Renal cortex interstitium (tissue), 15 donors: ENCODE measurements at places on chromosomes 13 and 19.

DNA sequence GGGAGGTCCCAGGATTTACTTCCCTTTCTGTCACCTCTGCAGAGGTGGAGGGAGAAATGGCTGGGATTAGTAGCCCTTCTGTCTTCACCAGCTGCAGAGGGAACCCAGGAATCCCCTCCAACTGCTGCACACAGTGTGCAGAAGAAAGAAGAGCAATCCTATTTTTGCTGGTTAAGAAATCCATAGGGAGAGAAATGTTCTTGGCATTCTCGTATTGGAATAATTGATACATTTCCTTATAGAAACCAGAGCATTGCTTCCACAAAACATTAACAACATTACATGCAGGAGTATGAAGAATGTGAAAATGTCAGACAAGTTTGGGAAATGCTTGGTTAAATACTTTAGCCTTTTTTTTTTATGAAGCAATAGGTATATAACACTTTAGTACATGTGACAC, 48.3 kb upstream of the KLF12 start:
- no peak for DNase-seq

DNA sequence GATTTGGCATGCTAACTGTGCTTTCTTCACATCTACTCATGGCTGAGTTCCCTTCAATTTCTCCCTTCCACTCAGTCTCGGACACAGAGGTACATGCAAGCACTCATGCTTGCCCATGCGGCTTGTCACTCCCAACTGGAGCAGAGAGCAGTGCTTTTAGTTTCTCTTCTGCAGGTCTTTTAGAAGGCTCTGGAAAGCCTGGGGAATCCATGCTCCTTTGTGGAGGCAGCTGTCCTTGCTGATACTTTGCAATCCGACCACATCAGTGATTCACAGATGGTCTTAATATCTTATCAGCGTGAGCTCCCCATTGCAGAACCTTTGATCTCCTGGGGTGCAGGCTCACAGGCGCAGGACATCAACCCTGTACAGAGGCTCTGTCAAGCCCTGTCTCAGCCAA, 203.9 kb downstream of the COL4A1 start:
- DNase-seq = no peak

DNA sequence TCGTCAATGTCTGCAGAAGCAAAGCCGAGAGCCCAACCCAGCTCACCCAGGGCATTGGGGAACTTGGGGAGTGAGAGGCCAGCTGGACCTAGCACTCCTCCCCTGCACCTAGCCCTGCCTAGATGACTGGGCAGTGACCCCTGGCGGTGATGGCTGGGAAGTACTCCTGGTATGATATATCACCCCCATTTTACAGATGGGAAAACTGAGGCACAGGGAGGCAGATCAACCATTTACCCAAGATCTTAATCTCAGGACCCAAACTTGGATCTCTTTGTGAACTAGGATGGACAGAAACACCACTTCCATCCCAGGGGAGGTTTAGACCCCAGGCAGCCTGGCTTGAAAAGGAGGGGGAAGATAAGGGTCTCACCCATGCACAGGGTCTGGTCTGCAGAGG, 43.5 kb downstream of the CCL25 start:
- DNase-seq = no peak

- no peak for DNase-seq
Observed at GRCh38 chr13:79481685-79482052, 714 bp downstream of the NDFIP2 start.

DNA sequence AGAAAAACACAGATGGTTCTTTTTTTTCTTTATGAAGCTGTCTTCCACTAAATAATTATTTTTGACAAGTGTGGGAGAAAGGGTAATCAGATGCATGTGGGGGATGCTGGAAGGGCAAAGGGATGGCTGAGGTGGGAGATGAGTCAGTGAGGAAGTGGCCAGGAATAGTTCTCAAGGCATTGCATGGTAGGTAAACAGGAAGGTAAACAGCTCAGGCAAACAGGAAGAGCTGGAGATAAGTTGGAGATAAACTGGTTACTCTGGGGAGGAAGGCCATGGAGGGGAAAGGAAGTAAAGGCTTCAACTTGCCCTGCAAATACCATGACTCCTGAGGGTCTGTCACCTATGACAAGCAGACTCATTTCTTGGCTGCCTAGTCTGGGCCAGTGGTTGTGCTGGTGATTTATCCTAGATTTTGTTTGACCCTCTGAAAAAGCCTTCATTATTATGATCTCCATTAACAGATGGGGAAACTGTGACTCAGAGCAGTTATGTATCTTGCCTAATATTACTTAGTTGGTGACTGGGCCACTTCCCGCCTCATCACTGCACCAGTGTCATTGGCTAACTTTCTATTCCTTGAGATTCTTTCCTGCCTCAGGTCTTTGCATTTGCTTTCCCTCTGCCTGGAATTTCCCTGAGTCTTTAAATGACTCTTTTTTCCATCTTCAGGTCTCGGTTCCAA, 17.1 kb downstream of the ACTL9 start:
- DNase-seq = no peak

- DNase-seq = no peak
Observed at GRCh38 chr19:14175351-14175792, 30.6 kb downstream of the ADGRL1 start.

- no peak for DNase-seq
Observed at GRCh38 chr19:33300894-33301143, 1.5 kb downstream of the CEBPA start.

- no peak for DNase-seq
Observed at GRCh38 chr13:94550062-94550738, 45.8 kb downstream of the TGDS start.
